ENCODE measurements at places on chromosomes 12 and 14.

DNA sequence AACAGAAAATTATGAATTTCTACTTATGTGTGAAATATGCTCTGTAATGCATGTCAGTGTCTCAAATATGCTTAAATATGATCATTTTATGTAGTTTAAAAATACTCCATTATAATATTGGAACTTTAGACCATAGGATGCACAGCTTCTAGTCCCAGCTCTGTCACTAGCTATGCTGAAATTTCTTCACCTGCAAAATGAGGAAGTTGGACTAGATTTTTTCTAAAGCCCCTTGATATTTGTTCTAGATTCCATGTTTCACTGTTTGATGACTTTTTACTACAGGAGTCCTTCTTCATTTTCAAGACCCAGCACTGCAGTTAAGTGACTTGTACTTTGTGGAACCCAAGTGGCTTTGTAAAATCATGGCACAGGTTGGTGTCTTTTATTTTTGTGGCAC lies 90.1 kb downstream of the LRRK2 start:
- no peak for DNase-seq

DNA sequence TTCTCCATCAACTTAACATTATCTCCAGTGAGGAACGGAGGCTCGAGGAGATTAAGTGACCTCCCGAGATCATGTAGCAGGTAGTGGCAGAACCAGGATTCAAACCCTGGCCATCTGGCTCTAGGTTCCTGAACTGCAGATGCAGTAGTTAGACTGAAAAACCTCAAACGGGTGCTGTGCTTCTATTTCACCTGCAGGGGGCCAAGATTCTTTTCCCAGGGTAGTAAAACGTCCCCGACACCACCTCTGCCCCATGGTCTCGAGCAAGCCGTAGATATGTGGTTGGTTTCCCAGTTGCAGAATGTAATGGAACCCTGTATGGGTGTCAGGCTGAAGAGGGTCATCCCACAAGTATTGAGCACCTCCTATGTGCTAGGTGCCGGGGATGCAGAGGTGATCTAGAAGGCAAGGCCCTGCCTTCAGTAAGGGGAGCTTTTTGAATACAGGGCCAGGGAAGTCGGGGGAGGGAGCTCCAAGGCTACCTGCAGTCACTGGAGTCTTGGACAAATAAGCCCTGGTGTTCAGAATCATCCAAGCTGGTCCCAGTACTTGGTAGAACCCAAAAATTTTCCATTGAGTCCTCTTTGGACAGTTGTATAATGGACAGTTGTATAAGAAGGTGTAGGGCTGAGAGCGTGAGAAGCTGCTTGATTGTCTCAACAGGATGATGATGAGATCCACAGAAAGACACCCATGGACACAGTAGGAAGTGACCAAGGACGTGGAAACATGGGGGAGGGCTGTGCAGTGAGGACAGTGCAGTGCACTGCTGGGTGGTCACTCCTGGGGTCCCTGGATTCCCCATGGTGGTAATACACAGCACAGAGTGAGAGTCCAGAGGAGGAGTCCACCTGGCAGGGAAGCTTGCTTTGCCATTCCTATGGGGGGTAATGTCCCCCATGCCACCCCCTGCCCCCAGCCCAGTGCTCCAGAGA lies 197.2 kb downstream of the CHST11 start:
- DNase-seq = no peak

DNA sequence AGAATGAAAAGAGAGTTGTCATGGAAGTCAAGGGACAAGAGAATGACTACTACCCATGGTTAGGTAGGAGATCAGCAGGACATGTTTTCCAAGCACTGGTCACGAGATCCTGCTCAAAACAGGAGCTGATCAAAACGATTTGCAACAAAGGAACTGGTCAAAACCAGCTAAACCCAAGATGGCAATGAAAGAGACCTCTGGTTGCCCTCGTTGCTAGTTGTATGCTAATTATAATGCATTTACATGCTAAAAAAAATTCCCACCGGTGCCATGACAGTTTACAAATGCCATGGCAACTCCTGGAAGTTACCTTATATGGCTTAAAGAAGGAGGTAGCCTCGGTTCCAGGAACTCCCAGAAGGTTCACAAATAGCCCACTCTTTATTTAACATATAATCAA lies 95.0 kb upstream of the OTX2 start:
- no peak for DNase-seq

- no peak for DNase-seq
Observed at GRCh38 chr12:95143621-95144205, 70.3 kb upstream of the NR2C1 start.

GRCh38 chr12:92473564-92473963 lies 229.2 kb upstream of the PLEKHG7 start:
- DNase-seq = no peak

Measured in posterior cingulate gyrus (tissue), 11 donors.